ENCODE measurements at places on chromosomes 16 and 17.

GRCh38 chr17:79950751-79951150, 84.9 kb downstream of the TBC1D16 start:
- no peak for DNase-seq

DNA sequence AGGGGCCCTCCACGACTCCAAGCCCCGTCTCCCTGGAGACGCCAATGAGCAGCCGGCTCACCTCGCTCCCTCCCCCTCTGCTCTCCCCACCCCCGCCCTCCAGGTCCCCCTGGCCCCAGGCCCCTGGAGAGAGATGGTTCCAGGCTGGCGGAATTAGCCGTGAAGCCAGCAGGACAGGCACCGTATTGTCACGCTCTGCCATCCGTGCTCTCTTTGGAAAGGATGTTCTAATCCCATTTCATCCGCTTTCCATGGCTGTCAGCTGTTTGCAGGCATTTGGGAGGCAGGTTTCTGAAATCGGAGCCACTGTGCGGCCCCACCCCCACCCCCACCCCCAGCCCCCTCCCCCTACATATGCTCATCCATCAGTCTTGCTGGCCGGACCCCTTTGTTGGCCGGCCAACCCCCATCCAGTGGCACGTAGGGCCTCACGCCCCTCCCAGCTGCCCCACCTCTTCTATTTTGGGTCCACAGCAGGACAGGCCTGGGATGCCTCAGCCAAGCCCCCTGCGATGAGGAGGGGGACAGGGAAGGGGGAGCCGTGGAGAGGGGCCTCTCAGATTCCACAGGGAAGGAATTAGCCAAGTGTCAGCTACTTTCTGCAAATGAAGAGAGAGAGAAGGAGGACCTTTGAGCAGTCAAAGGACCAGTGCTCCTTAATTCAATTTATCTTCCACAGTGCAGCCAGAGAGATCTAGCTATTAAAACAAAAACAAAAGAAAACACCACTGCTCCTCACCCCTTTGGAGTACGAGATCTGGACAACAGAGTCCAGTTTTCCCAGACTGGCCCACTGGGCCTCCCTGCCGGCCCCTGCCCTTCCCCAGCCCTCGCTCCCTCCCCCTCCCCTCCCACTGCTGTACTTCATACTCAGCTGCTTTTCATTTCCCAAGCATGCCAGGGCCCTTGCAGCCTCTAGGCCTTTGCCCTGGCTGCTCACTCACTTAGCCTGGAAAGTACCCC, 30.7 kb downstream of the SDK2 start:
- no peak for DNase-seq

- DNase-seq: no peak
Measured at GRCh38 chr16:66926961-66927436, 1.7 kb upstream of the RRAD start.

- no peak for DNase-seq
Measured at GRCh38 chr17:39665642-39666224, 584 bp downstream of the TCAP start.

DNA sequence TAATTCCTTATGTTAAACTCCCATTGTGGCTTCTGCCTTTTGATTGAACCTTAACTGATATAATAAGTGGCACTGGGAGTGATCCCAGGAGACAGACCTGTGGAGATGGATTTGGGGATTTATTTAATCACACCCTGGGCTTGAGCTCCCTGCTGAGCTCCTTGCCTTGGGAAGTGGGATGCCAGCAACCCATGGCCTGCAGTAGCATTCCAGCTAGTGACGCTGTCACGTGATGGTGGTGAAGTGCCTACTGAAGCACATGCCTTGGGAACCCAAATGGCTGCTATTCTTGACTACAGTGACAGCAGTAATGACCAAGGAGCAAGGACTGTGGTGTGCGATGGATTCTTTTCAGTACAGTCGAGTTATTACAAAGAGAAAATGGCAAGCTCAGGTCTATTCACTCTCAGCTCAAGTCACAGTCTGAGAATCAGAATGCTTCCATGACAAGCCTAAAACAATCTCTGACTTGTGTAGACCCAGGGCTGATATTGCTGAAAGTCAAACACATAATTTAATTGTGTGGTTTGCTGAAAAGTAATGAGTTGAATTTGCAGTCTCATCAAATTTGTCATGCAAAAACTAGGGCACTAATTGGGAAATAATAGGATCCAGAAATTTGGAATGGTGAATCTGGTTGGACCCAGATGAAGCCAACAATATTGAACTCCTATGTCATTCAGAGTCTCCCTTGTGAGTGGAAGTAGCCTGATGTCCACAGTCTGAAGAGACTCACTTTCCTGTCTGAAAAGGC, 47.1 kb downstream of the BCL7C start:
- no peak for DNase-seq

- no peak for DNase-seq
Measured at GRCh38 chr17:81371910-81372760, 23.1 kb upstream of the BAHCC1 start.

DNA sequence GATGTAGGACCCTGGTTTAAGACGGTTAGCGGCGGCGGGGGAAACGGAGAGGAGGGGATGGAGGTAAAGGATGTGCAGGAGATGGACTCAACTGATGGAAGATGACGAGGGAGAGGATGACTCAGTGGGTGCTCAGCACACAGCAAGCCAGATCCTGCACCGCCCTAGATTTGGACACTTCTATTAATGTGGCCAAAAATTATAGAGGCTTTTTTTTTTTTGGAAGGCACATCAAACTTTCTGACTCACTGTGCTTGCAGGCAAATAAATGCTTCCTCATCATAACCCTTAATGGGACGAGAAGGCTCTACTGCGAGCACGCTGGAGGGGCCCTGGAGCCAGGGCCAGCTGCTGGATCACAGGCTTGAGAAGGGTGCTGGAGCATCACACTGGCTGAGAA, 36.0 kb downstream of the RTN4RL1 start:
- no peak for DNase-seq

DNA sequence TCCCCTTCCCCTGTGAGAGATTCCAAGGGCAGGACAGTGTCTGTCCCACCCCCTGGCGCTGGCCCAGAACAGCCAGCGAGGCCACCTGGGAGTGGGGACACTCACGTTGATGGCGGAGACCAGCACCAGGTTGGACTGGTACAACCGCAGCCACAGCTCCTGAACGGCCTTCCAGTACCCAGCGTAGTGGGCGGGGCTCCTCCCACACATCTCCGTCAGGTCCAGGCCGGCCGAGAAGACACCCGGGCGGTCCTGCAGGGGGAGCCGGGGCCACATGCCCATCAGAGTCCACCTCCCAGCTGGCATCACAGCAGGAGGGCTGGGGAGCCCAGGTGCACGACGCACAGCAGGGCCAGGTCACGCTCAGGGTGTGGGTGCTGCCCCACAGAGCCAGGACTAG, 7.1 kb downstream of the ECI1 start:
- DNase-seq: no peak

- no peak for DNase-seq
Measured at GRCh38 chr17:79628861-79629547, 18.2 kb upstream of the RBFOX3 start.

- no peak for DNase-seq
Measured at GRCh38 chr17:80942423-80943345, 49.0 kb upstream of the CHMP6 start.

- no peak for DNase-seq
Measured at GRCh38 chr17:50938821-50939541, 72.8 kb upstream of the TOB1 start.

DNA sequence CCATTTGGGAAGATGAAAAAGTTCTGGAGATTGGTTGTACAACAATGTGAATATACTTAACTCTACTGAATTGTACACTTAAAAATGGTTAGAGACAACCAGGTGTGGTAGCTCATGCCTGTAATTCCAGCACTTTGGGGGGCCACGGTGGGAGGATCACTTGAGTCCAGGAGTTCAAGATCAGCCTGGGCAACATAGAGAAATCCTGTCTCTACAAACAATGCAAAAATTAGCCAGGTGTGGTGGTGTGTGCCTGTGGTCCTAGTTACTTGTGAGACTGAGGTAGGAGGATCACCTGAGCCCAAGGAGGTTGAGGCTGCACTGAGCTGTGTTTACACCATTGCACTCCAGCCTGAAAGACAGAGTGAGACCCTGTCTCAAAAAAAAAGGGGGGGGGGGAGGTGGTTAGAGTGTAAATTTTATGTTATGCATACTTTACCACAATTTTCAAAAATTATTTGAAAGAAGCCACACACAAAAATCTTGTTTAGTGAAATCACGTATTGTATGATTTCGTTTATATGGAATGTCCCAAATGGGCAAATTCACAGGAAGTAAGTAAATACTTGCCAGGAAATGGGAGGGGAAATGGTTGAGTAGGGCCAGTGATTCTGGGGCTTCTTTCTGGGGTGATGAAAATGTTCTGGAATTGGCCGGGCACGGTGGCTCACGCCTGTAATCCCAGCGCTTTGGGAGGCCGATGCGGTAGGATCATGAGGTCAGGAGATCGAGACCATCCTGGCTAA, 37.1 kb upstream of the AMZ2 start:
- DNase-seq: no peak

DNA sequence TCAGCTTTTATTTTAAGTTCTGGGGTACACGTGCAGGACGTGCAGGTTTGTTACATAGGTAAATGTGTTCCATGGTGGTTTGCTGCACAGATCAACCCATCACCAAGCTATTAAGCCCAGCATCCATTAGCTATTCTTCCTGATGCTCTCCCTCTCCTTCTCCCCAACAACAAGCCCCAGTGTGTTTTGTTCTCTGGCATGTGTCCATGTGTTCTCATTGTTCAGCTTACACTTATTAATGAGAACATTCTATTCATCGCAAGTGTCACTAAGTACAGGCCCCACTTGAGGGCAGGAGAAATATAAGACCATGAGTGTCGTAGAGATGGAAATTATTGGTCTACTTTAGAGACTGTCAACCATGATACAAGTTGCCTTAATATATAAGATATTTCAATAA, 615.1 kb downstream of the CDH8 start:
- no peak for DNase-seq

GRCh38 chr16:69371564-69371963, 14.2 kb downstream of the TERF2 start:
- DNase-seq: no peak

DNA sequence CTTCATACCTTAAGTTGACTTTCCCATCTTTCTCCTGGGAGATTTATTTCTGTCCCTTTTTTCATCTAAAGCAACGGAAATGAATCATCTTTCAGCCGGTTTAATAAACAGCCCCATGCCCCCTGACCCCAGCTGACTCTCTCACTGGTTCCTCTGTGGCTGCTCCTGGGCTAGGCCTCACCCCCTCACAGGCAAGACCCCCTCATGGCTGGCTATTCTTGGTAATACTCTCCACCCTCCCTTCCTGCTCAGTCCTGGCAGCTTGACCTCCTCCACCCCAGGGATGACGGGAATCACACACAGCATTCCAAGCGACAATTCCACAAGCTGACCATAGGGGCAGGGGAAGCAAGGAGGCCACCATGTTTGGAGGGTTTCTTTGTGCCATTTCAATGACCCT, 1.5 kb upstream of the ADAP2 start:
- DNase-seq: no peak

DNA sequence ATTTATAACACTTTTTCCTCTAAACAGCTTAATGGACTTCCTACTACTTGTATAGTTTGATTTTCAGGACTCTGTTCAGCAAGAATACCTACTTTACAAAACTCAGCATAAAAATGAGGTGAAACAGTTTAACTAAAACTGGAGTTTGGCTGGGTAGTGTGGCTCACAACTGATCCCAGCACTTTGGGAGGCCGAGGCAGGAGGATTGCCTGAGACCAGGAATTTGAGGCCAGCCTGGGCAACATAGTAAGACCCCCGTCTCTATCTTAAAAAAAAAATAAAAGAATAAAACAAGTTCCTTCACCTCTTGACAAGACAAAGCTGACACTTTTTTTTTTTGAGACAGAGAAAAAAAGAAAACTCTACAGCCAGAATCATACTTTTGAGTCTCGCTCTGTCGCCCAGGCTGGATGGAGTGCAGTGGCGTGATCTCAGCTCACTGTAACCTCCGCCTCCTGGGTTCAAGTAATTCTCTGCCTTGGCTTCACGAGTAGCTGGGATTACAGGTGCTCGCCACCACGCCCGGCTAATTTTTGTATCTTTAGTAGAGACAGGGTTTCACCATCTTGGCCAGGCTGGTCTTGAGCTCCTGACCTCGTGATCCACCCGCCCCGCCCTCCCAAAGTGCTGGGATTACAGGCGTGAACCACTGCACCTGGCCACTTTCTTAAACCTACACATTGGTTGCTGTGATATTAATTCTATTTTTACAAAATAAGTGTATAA, 2.6 kb downstream of the PDF start:
- DNase-seq: no peak

- DNase-seq: no peak
Measured at GRCh38 chr16:85948138-85948509, 49.2 kb downstream of the IRF8 start.

DNA sequence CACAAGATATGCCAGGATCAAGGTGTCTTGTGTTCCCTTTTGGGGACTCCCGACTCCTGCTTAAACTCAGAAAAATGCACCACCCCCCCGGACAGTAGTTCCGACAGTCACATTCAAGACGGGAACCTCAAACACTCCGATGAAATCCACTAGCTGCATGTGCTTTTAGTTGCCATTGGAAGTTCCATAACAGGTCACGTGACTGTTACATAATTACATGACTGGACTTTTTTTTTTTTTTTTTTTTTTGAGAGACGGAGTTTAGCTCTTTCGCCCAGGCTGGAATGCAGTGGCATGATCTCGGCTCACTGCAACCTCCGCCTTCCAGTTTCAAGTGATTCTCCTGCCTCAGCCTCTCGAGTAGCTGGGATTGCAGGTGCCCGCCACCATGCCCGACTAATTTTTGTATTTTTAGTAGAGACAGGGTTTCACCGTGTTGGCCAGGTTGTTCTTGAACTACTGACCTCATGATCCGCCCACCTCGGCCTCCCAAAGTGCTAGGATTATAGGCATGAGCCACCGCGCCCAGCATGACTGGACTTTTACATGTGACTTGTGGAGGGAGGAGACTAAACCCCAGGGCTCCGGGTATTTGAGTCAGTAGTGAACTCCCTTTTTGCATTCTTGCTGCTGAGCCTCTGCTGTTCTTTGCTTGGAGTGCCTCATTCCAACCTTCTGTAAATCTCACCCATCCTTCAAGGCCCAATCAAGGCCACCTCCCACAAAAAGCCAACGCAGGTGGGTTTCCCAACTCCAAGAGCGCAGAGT, 1.6 kb downstream of the SIRT7 start:
- DNase-seq: no peak

DNA sequence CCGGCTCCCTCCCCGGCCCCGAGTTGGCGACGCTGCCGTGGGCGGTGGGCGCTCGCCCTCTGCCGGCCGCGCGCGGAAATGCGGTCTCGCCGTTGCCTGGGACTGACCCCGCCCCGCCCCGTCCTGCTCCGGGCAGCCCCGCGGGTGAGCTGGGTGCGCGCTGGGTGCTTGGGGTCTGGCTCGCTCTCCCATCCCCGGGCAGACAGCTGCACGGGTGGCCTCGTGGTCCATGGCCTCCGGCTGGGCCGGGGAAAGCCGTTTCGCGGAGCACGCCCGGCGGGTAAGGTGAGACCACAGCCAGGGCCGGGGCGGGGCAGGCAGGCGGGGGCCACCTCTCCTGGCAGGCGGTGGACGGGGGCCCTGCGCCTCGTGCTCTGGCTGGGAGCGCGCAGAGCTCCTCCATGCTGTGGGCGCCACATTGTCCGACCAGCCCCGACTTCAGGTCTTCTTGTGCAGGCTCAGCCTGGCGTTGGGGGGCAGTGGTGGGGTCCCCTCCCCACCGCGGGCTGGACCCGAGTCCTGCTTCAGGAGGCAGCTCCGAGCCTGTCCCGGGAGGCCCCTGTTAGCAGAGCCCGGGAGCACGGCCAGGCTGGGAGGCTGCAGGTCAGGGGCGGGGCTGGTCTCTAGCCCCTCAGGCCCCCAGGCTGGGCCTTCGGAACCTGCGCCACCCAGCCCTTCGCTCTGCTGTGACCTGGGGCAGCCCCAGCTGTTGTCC, 7.0 kb upstream of the C1QTNF8 start:
- peak; percentile 54 for DNase-seq

GRCh38 chr17:40484973-40485530, 16.4 kb downstream of the TNS4 start:
- no peak for DNase-seq

- DNase-seq: no peak
Measured at GRCh38 chr17:67836205-67836987, 11.1 kb downstream of the BPTF start.
